Hematopoietic multipotent progenitor cell treated with erythropoietin and hydrocortisone succinate and interleukin-3 and kit ligand, for 4 days (in vitro differentiated cells): ENCODE measurements at places on chromosomes 2 and 18.

GRCh38 chr2:189363559-189363958 is 77.7 kb upstream of the WDR75 start:
- DNase-seq = peak; percentile 3

DNA sequence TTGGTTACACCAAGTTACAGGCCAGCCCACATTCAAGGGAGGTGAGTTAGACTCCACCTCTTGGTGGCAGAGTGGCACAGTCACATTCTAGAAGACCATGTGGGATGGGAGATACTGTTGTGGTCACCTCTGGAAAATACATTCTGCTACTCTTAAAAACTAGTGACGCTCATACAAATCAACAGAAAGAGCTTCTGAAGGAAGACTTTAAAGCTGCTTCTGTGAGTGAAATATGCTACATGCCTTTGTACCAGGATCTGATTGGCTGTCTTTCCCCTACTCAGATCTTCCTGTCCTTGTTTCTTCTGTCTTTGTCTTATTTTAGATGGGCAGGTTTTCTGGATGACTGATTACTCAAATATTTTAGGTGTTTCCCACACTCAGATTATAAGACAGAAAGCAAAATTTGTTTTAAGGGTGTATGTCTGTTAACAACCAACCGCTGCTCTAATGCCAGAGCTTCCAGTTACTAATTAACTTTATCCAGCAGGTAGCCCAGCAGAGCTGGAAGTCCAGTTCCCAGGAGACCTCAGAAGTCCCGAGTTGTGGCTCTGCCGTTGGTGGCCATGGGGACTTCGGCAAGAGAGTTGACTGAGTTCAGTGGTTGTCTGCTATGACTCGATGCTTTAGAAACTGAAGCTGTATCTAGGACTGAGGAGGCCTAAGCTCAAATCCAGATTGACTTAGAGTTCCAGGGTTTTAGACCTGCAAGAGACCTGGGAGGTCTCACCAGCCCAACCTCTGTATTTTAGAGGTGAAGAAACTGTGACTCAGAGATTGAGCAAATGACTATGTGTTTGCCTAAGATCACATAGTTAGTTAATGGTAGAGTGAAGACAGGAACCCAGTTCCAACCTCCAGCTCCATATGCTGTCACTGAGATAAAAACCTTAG is 7.4 kb downstream of the IL1R2 start:
- peak; percentile 50 for DNase-seq

DNA sequence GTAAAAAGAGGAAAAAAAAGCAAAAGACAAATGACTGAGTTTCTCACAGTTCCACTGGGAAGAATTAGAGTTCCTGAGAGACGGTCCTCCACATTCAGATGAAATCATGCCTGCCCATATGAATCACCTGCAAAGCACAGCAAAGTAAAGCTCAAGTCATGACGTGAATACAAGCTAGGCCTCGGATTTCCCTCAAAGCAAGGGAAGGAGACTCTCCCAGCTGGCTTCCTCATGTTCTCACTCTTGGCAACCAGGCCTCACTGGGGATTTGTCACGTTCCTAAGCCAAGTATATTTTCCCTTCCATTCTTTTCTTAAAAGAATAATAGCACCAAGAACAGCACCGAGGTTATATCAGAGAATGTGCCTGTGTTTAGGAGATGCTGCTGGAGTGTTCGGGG is 47.0 kb downstream of the CYP27C1 start:
- no peak for DNase-seq

DNA sequence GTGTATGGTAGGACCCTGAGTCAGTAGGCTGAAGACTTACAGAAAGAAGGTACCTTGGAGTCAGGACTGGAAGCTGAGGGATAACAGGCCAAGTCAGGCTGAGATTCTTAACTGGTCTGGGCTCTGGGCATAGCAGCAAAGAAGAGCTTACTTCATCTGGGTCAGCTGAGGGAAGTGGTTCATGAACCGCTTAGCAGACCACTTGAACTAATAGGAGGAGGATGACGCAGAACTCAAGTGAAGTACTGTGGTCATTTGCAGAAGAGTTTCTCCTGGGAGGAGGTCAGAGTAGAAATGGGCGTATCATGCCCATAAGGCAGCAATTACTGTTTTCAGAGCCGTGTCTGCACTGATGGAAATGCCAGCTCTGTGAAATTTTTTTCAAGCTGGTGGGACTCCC is 164.5 kb downstream of the LCLAT1 start:
- DNase-seq = peak; percentile 13

DNA sequence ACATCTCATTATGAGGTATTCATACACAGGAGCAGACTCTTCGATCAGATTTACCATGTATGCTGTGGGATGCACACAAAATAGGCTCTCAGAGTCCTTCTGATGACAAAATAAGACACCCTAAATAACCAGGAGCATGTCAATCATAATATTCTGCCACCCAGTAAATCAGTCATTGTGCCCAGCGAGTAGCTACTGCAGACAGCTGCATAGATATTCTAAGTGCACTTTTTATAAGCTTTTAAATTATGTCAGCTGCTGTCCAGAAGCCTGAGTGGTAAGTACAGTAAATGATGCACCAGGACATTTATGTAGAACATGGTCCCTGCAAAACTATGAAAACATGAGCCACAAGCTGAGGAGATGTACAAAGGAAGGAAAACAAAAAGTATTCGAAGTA is 102.9 kb downstream of the CCDC141 start:
- DNase-seq = no peak

GRCh38 chr2:10304458-10305253 is 2.0 kb downstream of the HPCAL1 start:
- DNase-seq = no peak

DNA sequence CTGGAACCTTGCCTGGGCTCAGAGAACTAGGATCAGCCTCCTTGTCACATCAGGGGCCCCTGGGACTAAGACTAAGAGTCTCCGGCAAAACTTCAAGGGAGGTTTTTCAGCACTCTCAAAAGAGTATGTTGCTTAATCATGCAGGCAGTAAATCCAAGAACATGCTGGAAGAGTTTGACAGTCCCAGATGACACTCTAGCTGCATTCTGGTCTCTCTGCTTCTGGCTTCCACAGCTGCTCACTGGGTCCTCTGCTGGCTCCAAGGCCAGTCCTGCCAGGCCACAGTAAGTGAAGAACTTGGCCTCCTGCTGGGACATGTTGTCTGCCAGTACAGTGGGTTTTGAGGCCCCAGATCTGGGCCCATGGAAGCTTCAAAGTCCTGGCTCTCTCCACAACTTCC is 45.2 kb upstream of the IL1RL1 start:
- no peak for DNase-seq

DNA sequence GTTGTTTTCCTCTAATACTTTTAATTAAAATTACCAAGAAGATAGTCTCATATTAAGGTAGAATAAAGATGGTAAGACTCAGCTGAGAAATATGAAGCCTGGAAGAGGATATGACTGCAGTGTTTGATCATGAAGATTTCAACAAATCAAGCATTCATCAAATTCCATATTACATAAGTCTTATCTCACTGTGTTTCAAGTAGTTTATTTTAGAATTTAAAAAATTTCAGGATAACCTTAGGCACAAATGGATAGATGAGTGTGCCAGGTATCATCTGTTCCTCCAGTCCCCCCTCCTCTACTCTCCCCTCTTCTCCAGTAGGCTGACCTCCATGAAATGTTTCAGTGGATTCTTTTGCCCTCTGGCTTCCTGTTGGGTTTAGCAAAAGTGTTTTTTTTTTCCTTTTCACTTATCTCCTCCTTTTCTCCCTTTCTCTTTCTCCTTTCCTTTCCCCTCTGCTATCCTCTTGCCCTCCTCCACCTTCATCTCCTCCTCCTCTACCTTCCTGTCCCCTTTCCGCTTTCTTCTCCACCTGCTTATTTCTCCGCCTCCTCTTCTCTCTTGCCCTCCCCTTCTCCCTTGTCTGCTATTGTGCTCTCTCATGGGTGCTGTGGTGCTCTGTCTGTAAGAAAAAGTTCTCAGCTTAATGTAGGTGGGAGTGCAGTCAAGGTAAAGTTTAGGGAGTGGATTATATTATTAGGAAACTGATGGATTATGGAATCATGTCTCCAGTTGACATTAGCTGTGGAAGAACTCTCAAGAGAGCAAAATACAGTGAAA is 72.8 kb downstream of the ABI2 start:
- no peak for DNase-seq

DNA sequence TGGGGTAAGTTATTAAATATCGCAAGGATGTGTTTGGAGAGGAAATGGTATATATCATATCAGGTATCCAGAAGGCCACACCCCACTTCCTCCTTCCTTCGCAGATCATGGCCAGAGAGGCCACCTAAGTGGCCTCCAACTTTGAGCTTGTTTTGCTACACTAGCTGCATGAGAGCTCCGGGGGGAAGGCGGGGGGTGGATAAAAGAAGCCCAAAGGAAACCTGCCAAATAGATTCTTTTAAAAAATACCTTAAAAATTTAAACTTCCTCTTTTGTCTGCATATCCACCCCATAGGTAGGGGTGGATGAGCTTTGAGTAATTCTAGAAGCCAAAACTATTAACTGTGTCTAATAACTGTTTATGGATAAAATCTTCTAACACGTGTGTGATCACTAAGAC is 5.7 kb upstream of the TTR start:
- no peak for DNase-seq

- no peak for DNase-seq
These were observed 175.8 kb downstream of the AGPS start for GRCh38 chr2:177568390-177568789.

- DNase-seq = no peak
These were observed 634.3 kb upstream of the FANCL start for GRCh38 chr2:58875436-58875835.

GRCh38 chr2:38037325-38037724 is 38.6 kb downstream of the CYP1B1 start:
- DNase-seq = no peak

DNA sequence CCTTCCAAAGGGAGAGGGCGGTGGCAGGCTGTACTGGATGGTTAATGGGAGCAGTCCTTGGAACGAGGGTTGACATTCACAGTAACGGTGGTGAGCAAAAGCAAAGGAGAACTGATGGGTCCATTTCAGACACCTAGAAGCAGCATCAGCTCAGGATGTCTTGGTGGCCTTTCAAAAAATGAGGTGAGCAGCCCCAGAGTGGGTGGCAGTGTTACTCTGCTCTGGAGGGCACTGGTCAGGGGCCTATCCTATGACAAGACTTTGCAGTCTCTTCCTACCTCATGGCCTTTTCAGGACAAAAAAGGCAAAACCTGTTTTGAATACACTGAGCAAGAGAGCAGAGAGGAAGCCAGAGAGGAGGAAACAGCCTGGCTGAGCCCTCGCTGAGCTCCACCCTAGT is 23.5 kb downstream of the CAPN14 start:
- no peak for DNase-seq

DNA sequence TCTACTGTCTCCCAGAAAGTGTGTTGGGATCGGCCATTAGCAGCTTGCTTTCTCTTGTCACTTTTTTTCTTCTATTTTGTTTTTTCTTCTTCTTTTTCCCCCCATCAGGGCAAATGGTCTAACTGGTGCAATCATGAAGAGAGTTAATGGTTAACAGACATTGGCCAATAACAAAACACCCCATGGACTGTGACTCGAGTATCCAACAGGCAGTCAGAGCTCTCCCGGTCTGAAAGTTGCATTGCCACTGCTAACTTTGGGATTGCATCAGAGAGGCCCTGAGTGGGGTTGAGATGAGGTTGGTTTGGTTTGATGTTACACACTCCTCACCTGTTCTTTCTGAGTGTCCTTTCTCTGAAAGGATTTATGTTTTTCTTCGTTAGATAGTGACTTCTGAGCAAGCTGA is 12.9 kb upstream of the SNORC start:
- no peak for DNase-seq

DNA sequence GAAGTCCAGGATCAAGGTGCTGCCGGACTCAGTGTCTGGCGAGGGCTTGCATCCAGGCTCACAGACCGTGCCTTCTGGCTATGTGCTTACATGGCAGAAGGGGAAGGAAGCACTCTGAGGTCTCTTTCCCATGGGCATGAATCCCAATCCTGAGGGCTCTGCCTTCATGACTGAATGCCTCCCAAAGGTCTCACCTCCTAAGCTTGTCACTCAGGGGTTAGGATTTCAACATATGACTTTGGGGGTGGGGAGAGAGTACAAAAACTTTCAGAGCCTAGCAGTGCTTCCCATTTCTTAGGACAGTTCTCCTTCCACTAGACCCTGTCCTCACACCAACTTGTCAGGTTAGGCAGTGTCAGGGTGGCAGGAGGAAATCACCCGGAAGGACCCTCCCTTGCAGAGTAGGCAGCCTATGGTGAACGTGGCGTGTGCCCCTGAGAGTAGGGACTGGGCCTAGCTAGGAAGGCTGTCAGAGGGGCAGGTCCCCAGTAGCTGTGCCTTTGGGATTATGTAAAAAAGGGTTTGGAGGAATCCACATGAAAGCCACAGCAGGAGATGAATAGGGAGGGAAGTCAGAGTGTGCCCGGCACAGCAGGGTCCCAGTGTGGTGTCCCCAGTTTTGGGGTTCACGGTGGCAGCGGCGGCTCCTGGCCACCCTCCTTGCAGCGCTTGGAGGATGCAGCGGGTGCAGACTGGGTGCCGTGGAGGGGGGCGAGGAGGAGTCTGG is 233.3 kb downstream of the LDLRAD4 start:
- DNase-seq = peak; percentile 37

DNA sequence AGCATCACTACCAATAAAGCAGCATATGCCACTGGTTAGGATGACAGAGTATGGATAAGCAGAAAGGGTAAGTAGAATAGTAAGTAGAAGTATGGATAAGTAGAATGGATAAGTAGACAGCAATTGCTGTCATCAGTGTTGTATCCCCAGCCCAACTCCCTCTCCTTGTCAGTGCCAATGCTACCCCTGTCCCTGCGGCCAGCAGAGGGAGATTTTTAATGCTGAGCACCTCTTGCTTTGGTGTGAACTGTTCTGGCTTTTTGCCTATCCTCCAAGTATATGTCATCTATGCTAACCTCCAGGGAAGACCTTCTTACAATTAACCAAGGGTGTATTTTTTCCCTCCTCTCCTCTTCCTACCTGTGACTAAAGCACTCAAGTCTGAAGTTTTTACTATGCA is 136.7 kb upstream of the SPHKAP start:
- DNase-seq = peak; percentile 30

DNA sequence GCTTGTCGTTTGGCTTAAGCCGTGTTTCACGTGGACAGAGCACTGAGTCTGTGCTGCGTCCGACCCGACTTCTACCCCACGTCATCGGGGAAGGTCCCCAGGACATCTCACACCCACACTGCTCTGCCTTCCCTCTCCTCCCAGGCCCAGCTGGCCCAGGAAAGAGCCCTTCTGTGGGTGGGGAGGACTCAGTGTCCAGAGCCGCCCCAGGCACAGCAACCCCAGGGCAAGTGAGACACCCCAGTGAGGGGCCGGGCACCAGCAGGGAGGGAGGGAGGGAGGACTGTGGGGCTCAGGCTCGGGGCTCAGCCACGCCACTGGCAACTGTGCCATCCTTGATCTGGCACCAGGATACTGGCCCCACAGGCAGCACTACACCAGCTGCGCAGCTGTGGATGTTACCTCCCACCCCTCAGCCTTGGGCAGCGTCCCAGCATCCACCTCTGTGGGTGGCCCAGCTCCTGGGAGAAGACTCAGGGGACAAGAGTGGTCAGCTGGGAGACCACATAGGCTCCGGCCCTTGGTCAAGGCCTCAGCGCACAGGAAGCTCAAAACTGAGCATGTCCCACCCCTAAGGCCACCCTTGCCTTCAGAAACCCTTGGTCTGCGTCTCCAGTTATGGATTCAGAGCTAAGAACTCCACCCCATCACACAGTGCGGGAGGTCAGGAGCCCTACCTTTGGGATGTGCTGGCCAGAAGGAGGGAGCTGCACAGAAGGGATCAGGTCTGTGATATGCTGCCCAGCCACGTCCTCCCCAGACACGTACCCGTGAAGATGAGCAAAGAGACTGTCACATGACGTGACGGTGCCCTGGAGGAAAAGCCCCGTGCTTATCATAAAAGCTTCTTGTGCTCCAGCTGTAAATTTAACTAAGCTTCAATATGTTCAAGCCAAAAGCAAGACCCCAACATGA is 11.7 kb downstream of the PASK start:
- no peak for DNase-seq

- DNase-seq = peak; percentile 48
These were observed 5.1 kb upstream of the RAB27B start for GRCh38 chr18:54822872-54823845.
